Liver (tissue), 10 donors: ENCODE measurements at places on chromosomes 11 and 22. TPM values are rescaled to one million over a fixed set of nuclear protein-coding genes. Genes with fewer than 3 reads are reported as not detected.
A peak's percentile ranks its signal among the peaks of the same experiment; 100 is the strongest.

DNA sequence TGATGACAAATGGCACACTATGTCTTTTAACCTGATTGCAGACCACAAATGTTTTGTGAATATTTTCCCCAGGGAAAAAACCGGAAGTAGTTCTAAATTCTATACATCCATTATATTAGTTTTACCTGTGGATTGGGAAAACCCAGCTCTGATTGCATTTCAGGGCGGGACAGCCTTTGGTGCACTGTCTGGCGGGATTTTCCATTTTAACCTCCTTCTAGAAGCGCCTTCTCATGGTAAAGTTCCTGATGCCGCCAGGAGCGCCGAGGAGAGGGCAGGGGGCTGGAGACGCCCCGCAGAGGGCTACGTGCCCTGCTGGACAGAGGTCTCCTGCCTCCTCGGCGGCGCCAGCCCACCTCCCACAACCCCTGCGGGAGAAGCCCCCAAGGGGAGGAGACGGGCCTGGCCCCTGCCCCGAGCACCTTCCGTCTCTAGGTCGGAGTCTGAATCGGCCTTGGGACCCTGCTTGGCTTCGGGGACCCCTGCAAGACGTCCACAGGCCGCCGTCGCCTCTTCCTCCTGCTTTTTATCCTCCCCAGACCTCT is 1.2 kb upstream of the P2RX6 start:
- no peak for DNase-seq
- H3K27ac ChIP-seq = peak overlapping the region; percentile 51
- no peaks in the 10 kb centered on the region for H3K36me3 ChIP-seq
- H3K4me3 ChIP-seq = peak overlapping the region; percentile 29
- peaks cover 2% of the 10 kb centered on the region for H3K4me1 ChIP-seq

Gene SOX10
- polyA plus RNA-seq = 0.29 TPM

DNA sequence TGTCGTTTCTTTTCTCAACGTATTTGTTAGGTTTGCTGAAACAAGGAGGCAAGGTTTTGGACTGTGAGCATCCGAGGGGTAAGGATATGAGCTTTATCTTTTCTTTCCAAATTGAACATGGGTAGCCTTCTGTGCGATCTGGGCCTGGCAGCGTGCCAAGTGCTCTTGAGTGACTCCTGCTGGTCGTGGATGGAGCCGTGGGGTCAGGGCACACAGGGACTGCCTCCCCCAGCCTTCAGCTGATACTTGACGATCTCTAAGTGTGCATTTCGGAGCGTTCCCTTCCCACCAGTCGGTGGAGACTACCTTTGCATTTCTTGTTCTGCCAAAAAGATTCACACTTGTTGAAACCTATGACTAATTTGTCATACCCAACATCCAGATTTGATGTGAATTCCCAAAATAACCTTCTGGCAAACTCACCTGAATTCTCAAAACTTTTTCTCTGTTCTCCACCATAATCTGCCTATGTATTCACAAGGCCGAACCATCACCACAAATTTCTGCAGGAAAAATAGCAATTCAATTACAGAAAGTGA is 40.1 kb upstream of the CLMP start:
- no peak overlapping the region for H3K4me3 ChIP-seq
- H3K36me3 ChIP-seq = no peaks in the 10 kb centered on the region
- no peaks in the 10 kb centered on the region for H3K4me1 ChIP-seq
- no peak overlapping the region for H3K27ac ChIP-seq
- peak; percentile 66 for DNase-seq
- H3K27me3 ChIP-seq = no peaks in the 10 kb centered on the region

- peaks cover 22% of the 10 kb centered on the region for H3K4me1 ChIP-seq
- no peaks in the 10 kb centered on the region for H3K36me3 ChIP-seq
- no peak overlapping the region for H3K27ac ChIP-seq
- H3K4me3 ChIP-seq = no peak overlapping the region
Measured at GRCh38 chr11:17748044-17748443, 13.5 kb downstream of the KCNC1 start.

- H3K27me3 ChIP-seq = no peaks in the 10 kb centered on the region
- H3K36me3 ChIP-seq = no peaks in the 10 kb centered on the region
- no peak for DNase-seq
Measured at GRCh38 chr11:20443596-20443995, 56.1 kb downstream of the PRMT3 start.

GRCh38 chr11:12403997-12404350 is 26.6 kb downstream of the PARVA start:
- no peak overlapping the region for H3K27ac ChIP-seq
- no peak for DNase-seq
- no peaks in the 10 kb centered on the region for H3K27me3 ChIP-seq
- no peaks in the 10 kb centered on the region for H3K36me3 ChIP-seq
- H3K4me1 ChIP-seq = peaks cover 18% of the 10 kb centered on the region
- no peak overlapping the region for H3K4me3 ChIP-seq

- no peaks in the 10 kb centered on the region for H3K36me3 ChIP-seq
- no peak overlapping the region for H3K4me3 ChIP-seq
- no peak overlapping the region for H3K27ac ChIP-seq
- H3K4me1 ChIP-seq = no peaks in the 10 kb centered on the region
- peaks cover 5% of the 10 kb centered on the region for H3K27me3 ChIP-seq
Measured at GRCh38 chr22:19773470-19774040, 13.0 kb downstream of the TBX1 start.

Gene MS4A6A
- 117 TPM for polyA plus RNA-seq

- DNase-seq = no peak
- no peak overlapping the region for H3K27ac ChIP-seq
- peaks cover 2% of the 10 kb centered on the region for H3K36me3 ChIP-seq
- H3K27me3 ChIP-seq = no peaks in the 10 kb centered on the region
- no peaks in the 10 kb centered on the region for H3K4me1 ChIP-seq
- H3K4me3 ChIP-seq = no peak overlapping the region
Measured at GRCh38 chr11:1023811-1024596, 12.5 kb downstream of the MUC6 start.

GRCh38 chr11:23252426-23252825 is 392.2 kb upstream of the CCDC179 start:
- no peaks in the 10 kb centered on the region for H3K27me3 ChIP-seq
- H3K36me3 ChIP-seq = no peaks in the 10 kb centered on the region
- no peak for DNase-seq
- H3K4me1 ChIP-seq = no peaks in the 10 kb centered on the region

GRCh38 chr11:6129011-6129410 is 21.5 kb downstream of the OR56B4 start:
- H3K4me1 ChIP-seq = no peaks in the 10 kb centered on the region
- H3K36me3 ChIP-seq = no peaks in the 10 kb centered on the region
- H3K27me3 ChIP-seq = no peaks in the 10 kb centered on the region
- H3K27ac ChIP-seq = no peak overlapping the region
- no peak for DNase-seq
